ENCODE measurements at places on chromosomes 7 and 10.
A peak's percentile ranks its signal among the peaks of the same experiment; 100 is the strongest.

DNA sequence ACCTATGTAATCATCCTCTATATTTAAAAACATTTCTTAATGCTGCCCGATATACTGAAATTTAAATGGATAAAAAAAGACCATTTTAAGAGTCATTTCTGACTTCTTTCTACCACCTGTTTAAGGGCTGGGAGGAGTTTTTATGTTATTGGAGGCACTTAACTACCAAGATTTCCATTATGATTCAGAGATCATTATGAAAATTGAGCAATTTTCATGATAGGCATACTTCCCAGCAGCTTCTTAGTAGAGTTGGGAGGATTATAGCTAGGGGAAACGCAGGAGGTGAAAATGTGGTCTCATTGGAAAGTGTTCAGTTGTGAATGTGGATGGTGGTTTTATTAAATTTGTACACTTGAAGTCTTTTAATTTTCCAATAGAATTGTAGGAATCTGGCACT lies 28.4 kb upstream of the FAM204A start:
- DNase-seq, result no peak

DNA sequence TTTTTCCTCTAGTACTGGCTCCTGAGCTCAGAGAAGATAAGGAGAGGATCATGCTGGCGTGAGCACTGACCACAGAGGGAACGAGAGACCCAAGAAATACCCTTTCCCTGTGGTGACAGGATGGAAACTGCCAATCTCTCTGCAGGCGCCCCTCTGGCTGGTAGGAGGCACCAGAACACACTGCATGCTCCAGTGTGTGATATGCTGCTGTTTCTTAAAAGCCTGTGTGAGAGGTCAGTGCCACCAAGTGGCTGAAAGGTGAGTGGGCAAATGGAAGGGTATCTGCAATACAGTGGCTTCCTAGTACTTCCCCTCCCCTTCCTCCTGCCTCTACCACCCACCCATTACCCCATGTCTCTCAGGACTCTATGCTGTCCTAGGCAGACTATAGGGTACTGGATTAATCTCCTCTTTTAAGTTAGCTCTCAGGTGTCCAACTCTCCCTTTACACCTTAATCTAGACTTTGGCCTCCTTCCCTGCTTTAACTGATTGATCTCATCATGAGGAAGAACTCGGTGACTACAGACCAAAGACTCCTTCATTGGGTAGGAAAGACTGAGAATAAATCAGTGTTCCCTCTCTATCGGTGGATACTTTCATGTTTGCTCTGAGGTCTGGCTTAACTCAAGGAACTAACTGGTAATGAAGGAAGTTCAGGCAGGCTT lies 283.6 kb downstream of the ADRA2A start:
- no peak for DNase-seq

- no peak for DNase-seq
Observed at GRCh38 chr10:103884681-103885139, 29.3 kb upstream of the SH3PXD2A start.

- no peak for DNase-seq
Observed at GRCh38 chr10:128078136-128078969, 47.9 kb downstream of the MKI67 start.

GRCh38 chr7:35736725-35737124 lies 41.8 kb upstream of the HERPUD2 start:
- DNase-seq, result peak; percentile 42

DNA sequence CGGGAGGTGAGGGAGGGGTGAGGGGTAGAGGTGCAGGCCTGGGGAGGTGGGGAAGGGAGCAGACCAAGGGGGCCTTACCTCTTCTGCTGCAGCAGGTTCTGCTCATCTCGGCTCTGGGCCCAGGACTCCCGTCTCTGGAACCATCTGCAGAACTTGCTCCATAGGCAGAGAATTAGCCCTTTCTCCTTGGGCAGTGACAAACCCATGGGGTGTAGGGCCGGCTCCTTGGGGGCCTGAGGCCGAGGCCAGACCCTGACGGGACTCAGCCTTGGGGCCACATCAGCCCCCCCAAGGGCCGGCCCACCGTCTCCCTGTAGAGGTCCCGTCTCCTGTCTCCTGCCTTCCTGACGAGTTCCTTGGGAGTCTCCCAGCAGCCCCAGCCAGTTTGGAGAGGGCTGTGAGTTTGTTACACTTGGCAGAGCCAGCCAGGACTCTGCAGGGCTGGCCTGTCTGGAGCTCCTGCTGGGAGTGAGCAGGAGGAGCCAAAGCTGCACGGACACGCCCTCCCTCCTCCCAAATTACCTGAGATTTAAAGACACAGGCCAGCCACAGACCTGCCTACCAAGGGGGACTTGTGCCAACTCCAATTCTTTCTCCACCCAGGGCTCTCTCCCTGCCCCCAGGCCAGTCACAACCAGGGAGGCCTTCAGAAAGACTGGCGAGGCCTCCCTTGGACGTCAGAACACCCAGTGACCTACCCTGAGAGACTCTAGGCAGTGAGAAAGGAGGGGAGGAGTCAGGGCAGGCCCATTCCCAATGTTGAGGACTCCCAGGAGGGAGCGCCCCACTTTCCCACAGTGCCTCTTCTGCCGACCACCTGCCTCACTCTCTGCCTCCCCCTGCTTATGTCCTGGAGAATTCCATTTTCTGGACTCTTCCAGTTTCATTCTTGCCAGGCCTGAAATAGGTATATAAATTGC lies at the start of gene TRPV6:
Gene TRPV6 (minus strand): TSS at position 435 of the 920 bp plus-strand sequence.
- DNase-seq, result no peak

GRCh38 chr10:119115926-119116325 lies 12.0 kb downstream of the DENND10 start:
- DNase-seq, result no peak

- DNase-seq, result no peak
Observed at GRCh38 chr10:95480102-95480900, 80.9 kb downstream of the SORBS1 start.

GRCh38 chr7:48048113-48048512 lies 12.8 kb downstream of the C7orf57 start:
- no peak for DNase-seq

GRCh38 chr10:91617072-91617609 lies 15.7 kb downstream of the PPP1R3C start:
- peak; percentile 78 for DNase-seq

DNA sequence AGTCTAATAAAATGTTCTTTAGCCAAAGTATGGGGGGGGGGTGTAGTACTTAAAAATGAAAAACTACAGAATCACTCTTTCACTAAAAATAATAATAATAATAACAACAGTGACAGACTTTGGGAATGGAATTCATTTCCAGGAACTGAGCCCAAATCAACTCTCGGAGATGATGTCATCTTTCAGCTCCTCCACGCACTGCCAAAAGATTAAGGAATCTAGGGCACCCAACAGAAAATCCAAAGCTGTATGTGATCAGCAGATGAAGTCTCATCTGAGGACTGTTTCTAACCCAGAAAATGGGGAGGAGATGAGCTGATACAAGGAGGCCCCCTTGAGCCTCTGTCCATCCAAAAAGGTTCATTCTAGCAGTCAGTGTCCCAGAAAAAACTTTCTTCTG lies 54.5 kb downstream of the GRB10 start:
- no peak for DNase-seq

GRCh38 chr10:96243296-96243695 lies 28.1 kb downstream of the BLNK start:
- no peak for DNase-seq

DNA sequence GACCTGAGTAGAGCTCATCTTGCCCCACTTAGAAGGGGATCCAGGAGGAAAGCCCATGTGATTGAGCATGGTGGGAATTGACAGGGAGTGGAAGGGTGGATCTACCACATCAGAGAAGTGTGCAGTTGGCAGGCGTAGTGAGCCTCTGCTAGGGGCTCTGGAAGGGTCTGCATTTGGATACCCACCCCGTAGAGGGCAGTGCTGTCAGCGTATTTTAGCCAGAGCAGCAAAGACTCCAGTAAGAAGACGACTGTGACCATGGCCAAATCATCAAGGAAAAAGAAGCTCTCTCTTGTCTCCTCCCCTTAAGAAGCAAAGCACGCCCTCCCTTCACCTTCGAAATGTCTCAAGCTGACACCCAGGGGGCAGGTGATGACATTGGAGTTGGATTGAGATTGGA lies 68.8 kb upstream of the INHBA start:
- no peak for DNase-seq

DNA sequence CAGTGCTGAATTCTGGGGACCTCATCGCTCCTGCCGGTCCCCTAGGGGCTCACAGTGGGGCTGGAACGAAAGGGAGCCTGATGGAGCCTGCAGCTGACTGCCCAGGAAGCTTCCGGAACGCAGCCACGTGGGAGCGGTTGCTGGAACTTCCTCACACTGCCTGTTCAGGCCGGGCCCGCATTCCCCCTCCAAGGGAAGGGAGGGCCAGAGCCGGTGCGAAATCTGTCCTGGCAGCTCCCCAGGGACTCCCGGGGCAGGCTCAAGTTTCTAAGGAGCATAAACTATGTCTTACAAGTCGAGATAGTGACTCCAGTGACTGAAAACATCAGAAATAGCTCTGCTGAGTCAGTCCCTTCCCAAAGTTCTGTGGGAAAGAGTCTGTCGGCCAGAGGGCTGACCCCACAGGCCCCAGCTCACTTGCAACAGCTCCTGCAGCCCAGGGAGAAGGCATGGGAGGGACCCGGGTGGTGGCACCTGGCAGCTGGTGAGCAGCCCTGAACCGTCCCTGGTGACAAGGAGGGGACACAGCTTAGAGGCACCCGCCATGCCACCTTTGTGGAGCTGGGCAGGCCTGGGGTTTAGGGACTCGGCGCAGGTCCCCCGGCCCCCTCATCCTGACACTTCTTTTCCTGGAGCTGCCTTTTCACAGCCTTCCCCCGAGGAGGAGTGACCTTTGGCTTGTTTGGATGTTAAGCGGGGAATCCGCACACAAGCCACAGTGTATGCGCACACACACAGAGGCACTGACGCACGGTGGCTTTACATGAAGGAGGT lies 47.6 kb downstream of the PDGFA start:
- DNase-seq, result peak; percentile 86

- no peak for DNase-seq
Observed at GRCh38 chr7:37957221-37957970, 37.0 kb downstream of the EPDR1 start.

DNA sequence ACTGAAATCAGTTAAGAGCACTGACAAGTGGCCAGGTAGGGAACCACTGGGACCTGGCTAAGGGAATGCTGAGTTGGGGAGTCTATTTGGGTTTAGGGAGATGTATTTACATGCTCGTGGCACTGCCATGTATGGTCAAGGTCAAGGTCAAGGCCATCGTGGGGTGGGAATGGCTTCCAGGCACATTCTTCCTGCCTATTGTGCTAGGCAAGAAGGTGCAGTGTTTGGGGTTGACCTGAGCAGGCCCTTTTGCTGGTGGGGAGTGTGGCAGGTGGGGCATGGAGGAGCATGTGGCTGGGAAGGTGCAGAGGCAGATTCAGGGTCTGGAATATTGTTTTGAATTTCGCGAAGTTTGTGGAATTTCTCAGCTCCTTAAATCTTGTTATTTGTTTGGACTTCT lies 17.8 kb downstream of the FAM241B start:
- no peak for DNase-seq

GRCh38 chr7:115708013-115708341 lies 322.6 kb downstream of the TFEC start:
- no peak for DNase-seq

All from skeletal muscle cell (primary cell).